ENCODE measurements at places on chromosomes 5 and 9. TPM values are rescaled to one million over a fixed set of nuclear protein-coding genes. Genes with fewer than 3 reads are reported as not detected.

TLX3 gene
- total RNA-seq: not detected

SPATA6L gene
- 1.5 TPM for total RNA-seq

ARAP3 gene
- total RNA-seq: 4.1 TPM

OLFM1 gene
- total RNA-seq: 6.5 TPM

ESM1 gene
- total RNA-seq: 6.1 TPM

ECM2 gene
- total RNA-seq: 3.3 TPM

ELP1 gene
- total RNA-seq: 30.1 TPM

SPAG8 gene
- total RNA-seq: 2.2 TPM

PCDHB10 gene
- total RNA-seq: under 0.01 TPM

OBP2B gene
- total RNA-seq: not detected

SLC6A3 gene
- total RNA-seq: under 0.01 TPM

LRRC19 gene
- not detected for total RNA-seq

PCDHGA1 gene
- 0.59 TPM for total RNA-seq

PCDHB2 gene
- total RNA-seq: 0.59 TPM

PKD2L2 gene
- not detected for total RNA-seq

CYSRT1 gene
- 0.37 TPM for total RNA-seq

BAAT gene
- under 0.01 TPM for total RNA-seq

PCDHGB4 gene
- total RNA-seq: 5.9 TPM

PCDHB12 gene
- total RNA-seq: not detected

SUSD3 gene
- 4.0 TPM for total RNA-seq

OR1L1 gene
- not detected for total RNA-seq

ZNF608 gene
- 11.5 TPM for total RNA-seq

OLFML2A gene
- total RNA-seq: 47.8 TPM

OR13J1 gene
- not detected for total RNA-seq

NTRK2 gene
- total RNA-seq: under 0.01 TPM

PITX1 gene
- 1.8 TPM for total RNA-seq

ARSI gene
- total RNA-seq: 2.0 TPM

LEAP2 gene
- 0.37 TPM for total RNA-seq

MYO10 gene
- 4.5 TPM for total RNA-seq

FGF1 gene
- total RNA-seq: 0.98 TPM

KCNV2 gene
- total RNA-seq: not detected

C5 gene
- 5.1 TPM for total RNA-seq

Measured in subcutaneous preadipocyte (primary cell).